Epithelial cell of proximal tubule (primary cell): ENCODE measurements at places on chromosomes 2 and 18.

- no peak for DNase-seq
Measured at GRCh38 chr2:162677476-162677875, 161.1 kb downstream of the KCNH7 start.

- no peak for DNase-seq
Measured at GRCh38 chr18:58268849-58269248, 224.8 kb downstream of the NEDD4L start.

GRCh38 chr2:219500135-219500534 lies 1.4 kb downstream of the GMPPA start:
- DNase-seq: no peak

- DNase-seq: no peak
Measured at GRCh38 chr2:211877061-211877460, 661.5 kb downstream of the ERBB4 start.

DNA sequence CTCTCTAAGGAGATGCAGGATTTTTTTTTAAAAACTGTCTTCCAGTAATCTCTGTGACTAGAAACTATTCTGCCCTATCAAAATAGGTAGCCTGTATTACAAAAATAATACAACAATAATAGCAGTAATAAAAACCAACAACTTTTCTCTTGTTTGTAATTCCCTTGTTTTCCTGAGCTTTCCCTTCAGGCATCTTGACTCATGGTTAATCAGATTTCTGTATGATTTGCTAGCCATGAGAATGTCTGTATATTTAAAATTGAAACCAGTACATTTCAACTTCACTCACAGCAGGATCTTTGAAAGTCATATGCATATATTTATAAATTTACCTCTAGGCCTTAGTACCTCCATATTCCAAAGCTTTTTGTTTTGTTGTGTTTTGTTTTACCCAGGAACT lies 38.2 kb downstream of the SLC4A10 start:
- no peak for DNase-seq

GRCh38 chr2:22134421-22134820 lies 1010.7 kb downstream of the TDRD15 start:
- DNase-seq: no peak

GRCh38 chr2:103161456-103162289 lies 399.8 kb downstream of the TMEM182 start:
- DNase-seq: no peak

- no peak for DNase-seq
Measured at GRCh38 chr2:46023165-46023854, 273.9 kb upstream of the EPAS1 start.

GRCh38 chr18:79681484-79682387 lies 2.1 kb downstream of the CTDP1 start:
- DNase-seq: no peak

DNA sequence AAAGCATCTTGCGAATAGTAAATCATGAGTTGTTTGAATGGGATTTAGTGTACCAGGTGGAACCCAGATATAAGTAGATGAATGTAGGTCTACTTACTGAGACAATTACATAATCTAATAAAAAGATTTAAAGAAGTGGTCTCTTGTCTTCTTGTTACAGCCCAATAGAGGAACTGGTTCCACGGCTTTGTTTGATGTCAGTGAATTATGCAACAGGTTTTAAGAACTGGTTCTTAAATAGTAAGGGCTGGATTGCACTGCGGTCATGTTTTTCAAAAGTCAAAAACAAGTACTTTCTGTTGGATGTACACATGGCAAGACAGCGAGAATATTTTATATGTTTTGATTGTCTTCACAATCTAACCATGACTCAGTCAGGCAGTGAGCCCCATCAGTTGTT lies 15.4 kb upstream of the SLC9A2 start:
- DNase-seq: no peak

DNA sequence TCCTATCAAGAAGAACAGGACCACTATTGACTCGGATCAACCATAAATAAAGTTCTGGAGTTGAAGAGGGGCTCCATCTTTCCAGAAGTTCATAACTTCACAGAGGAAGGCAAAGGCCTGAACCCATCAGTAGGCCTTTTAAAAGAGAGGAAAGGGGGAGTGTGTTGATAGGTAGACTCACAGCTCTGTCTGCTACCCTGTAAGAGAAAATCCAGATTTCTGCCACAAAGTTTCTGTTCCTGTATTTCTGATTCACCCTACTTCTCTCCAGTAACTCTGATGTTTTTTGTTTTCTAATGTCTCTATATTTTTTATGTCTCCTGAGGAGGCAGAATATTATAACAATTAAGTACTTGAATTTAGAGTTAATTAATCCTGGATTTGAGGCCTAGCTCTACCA lies 564.0 kb downstream of the TNS1 start:
- no peak for DNase-seq

DNA sequence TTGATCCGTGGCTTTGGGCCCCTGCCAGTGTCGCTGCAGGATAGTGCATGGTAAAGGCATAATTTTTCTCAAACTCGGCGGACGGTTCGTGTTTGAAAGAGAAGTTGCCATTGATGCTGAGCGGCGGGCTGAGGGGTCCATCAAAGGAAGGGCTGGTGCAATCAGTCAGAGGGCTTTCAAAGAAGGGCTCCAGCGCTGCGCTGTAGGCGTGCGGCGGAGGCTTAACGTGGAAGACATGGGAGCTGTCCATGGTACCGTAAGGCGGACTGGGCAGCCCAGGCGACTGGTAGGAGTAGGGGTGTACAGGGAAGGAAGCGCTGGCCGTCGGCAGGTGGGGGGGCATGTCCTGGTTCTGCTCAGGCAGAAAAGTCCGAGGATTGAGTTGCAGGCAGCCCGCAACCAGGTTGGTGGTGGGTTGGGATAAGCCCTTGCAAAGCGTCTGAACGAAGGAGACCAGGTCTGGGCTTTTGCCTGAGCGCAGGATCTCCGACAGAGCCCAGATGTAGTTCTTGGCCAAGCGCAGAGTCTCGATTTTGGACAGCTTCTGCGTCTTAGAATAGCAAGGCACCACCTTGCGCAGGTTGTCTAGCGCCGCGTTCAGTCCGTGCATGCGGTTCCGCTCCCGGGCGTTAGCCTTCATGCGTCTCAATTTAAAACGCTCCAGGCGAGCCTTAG lies 2.3 kb downstream of the NEUROD1 start:
- DNase-seq: no peak

GRCh38 chr2:70748002-70748784 lies 19.8 kb downstream of the ADD2 start:
- DNase-seq: no peak

GRCh38 chr18:37588289-37588688 lies 22.7 kb upstream of the CELF4 start:
- DNase-seq: no peak

DNA sequence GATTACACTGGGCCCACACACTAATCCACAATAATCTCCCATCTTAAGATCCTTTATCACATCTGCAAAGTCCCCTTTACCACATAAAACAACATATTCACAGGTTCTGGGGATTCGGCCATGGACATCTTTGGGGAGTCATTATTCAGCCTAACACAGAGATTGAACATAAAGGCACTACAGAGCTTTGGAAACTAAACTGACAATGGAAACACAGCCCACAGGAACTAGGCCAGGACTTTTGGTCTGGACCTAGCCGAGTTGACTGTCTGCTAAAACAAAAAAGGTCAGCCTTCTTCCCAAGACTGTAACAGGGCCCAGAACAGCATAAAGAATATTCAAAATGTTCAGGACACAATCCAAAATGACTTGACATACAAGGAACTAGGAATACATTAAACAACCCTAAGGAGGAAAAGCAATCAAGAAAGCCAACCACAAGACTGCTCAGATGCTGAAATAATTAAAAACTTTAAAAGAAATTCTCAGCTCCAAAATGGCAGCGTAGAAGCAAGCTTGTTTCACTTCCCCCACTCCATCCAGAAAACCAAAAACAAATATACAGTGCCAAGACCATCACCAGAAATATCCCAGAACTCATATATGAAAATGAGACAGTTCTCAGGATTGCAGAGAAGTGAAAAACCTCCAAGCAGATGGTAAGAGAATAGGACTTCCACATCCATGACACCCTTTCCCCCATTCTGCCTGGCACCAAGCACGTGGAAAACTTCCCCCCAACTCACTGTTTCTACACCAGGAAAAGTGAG lies 207.8 kb downstream of the ATAD2B start:
- no peak for DNase-seq

DNA sequence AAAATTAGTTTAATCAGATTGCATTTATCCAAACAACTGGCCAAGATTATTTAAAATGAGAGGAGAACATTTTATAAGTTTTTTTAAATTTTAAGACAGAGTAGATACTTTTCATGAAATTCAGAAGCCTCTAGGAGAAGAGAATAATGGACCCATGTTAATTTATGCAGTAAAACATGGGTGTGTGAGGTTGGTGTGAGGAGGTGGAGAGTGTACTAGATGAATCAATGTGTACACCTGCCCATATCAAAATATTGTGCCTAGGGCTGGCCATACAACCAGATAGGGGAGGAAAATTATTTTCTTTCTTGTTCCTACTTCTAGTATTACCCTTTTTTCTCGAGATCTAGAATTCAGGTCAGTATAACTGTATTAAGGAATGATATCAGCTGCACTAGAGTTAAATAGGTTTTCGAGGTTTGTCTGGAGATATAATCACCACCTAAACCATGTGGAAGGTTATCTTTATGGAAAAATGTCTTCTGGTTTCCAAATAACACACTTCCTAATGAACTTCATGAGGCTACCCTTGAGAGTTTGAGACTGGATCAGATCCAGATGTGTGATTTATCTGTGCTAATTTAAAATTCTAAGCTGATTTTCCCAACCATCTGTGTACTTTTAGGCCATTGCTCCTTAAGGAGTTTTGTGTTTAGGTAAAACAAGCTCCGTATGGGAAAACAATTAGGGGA lies 37.6 kb downstream of the TMEM178A start:
- no peak for DNase-seq

GRCh38 chr2:226791056-226791486 lies 8.5 kb downstream of the IRS1 start:
- no peak for DNase-seq

- DNase-seq: no peak
Measured at GRCh38 chr2:101204400-101205115, 48.1 kb upstream of the CNOT11 start.

DNA sequence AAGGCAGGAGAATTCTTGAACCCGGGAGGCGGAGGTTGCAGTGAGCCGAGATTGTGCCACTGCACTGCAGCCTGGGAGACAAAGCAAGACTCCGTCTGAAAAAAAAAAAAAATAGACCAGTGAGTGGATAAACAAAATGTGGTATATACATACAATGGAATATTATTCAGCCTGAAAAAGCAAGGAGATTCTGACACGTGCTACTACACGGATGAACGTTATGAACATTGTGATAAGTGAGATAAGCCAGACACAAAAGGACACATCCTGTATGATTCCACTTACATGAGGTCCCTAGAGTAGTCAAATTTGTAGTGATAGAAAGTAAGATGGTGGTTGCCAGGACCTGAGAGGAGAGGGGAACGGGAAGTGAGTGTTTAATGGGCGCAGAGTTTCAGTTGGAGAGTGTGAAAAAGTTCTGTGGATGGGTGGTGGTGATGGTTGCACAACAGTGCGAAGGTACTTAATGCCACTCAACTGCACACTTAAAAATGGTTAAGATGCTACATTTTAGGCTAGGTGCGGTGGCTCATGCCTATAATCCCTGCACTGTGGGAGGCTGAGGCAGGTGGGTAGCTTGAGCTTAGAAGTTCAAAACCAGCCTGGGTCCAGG lies 38.3 kb downstream of the NIFK start:
- no peak for DNase-seq
